ENCODE measurements at places on chromosomes 11 and 22.

DNA sequence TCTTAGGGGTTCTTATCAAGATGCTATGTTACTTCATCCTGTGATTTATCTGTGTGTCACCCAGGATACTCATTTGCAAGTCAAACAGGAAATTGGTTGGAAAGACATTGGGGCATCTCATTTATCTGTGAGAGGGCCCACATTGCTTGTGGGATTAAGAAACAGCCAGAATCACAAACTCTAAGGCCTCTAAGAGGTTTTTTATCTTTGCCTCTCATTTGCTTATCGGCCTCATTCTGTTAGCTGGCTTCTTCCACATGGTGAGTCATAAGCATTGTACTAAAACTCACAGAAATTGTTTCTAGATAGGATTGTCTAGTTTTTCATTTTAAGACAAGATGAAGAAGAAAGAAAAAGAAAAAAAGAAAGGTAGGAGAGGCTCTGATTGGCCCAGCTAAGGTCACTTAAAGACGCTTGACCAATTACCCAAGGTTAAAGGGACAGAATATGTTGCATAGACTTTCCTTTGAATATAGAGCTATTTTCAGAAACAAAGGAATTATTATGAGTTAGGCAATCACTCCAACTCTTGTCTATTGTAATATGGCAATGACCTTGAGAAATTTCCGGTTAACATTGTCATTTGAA, 121.9 kb downstream of the ARHGAP42 start:
- DNase-seq, result no peak

DNA sequence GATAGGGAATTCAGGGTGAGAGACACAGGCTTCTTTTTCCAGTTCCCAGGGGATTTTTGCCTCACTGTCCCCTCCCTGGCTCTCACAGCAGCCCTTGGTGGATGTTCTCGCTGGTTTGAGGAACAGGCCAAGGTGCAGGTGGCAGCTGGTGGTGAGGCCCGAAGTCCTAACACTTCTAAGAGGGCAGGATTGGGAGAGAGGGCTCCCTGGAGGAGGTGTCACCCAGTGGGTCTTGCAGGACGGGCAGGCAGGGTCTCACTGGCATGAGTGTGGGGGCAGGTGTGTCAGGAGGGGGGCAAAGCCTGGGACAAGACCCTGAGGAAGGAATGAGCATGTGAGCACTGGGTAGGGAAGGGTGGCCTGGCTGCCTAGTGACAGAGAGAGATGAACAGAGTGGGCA, 9.2 kb downstream of the ADORA2A start:
- no peak for DNase-seq

DNA sequence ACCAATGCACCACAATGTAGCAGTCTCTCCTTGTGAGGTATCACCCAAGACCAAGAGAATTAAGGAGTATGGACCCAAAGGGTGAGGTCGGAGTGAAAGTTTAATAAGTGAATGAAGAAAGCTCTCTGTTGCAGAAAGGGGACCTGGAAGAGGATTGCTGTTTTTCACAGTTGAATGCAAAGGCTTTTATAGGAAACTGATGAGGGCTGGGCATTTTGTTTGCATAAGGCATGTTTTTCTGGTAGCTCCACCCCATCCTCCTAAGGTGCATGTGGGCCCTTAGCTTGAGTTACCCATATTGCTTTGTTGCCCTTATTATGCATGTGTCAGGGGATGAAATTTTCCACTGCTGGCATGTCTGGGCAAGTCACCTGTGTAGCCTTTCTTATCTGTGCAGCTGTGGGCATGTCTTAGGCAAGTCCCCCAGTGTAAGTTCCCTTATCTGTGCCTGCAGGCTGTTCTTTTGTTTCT, 64.7 kb downstream of the BDNF start:
- no peak for DNase-seq

GRCh38 chr22:37515901-37516300, 3.3 kb downstream of the CARD10 start:
- DNase-seq, result no peak

GRCh38 chr11:11808992-11809615, 32.7 kb upstream of the USP47 start:
- DNase-seq, result no peak

GRCh38 chr11:123547180-123547579, 107.2 kb downstream of the SCN3B start:
- no peak for DNase-seq
